Left lung (tissue), 14 donors: ENCODE measurements at places on chromosomes 7 and 10.

DNA sequence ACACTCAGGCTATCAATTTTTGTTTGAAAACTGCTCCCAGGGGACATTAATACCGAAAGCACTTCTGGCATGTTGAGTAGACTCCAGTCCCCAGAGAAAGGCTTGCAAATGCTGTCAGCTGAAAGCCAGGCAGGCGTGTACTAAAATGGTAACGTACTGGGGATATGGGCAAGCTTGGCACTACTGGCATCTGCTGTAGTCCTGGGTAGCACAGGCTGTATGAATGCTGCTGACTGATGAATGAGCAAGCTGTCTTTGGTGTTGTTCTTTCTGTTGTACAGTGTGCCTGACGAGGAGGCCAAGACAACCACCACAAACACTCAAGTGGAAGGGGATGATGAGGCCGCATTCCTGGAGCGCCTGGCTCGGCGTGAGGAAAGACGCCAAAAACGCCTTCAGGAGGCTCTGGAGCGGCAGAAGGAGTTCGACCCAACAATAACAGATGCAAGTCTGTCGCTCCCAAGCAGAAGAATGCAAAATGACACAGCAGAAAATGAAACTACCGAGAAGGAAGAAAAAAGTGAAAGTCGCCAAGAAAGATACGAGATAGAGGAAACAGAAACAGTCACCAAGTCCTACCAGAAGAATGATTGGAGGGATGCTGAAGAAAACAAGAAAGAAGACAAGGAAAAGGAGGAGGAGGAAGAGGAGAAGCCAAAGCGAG lies 53.5 kb upstream of the AGBL3 start:
- DNase-seq, result no peak

- DNase-seq, result no peak
Measured at GRCh38 chr7:27251652-27252590, 9.3 kb downstream of the EVX1 start.

- no peak for DNase-seq
Measured at GRCh38 chr7:85081392-85081791, 105.5 kb downstream of the SEMA3D start.

DNA sequence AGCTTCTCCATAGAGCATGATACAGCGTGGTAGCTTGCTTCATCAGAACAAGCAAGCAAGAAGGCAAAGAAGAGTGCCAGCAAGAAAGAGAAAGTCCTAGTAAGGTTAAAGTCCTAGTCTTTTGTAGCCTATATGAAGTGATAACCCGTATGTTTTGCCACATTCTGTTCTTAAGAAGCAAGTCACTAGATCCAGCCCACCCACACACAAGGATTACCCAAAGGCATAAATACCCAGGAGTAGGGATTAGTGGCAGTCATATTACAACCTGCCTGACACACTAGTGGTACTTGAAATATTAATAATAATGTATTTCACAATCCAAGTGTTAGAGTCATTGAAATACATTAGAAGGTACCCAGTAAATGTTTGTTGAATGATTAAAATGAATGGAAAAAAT lies 285.5 kb downstream of the HPSE2 start:
- no peak for DNase-seq

GRCh38 chr10:34413756-34414587 lies 401.1 kb downstream of the PARD3 start:
- no peak for DNase-seq

DNA sequence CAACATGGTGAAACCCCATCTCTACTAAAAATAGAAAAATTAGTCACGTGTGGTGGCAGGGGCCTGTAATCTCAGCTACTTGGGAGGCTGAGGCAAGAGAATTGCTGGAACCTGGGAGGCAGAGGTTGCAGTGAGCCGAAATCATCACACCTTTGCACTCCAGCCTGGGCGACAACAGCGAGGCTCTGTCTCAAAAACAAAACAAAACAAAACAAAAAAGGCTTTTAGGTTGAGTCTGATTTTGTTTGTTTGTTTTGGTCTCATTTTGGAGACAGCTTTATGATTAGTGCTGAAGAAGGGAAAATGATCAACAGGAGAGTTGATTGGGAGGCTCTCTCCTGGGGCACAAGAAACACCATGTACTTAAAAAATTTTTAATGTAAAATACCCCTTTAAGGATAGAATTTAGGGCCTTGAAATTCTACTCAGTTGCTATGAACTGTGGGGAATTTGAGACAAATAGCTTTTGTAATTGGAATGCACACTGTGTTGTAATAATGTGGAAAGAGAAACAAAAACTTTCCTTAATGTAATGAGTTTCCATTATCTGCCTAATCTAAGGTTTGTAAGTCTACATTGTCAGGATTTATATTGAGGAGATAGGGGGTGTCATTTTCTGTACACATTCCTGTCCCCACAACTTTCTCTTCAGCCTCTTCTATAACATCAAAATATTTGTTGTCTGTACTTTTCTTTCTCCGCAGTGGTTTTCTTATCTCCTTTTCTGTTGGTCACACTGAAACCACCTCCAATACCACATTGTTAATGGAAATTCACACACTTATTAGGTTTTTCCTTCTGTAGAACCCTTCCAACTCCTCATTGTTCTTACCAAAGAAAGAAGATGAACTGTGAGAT lies 41.3 kb downstream of the ARID5B start:
- DNase-seq, result no peak

DNA sequence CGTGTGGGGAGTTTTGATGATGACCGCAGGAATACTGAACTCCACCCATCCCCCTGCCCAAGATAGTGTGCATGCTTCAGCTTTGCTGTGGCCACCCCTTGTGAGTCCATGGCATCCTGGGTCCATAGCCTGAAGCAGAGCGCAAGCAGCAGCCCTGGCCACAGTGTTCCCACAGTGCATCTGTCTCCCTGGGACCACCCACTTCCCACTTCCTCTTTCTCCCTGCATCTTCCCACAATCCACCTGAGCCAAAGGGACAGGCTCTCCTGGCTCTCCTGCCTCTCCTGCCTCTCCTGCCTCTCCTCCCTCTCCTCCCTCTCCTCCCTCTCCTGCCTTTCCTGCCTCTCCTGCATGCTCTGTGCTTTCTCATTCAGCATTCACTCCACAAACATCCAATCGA lies 150.7 kb downstream of the PAXIP1 start:
- no peak for DNase-seq

DNA sequence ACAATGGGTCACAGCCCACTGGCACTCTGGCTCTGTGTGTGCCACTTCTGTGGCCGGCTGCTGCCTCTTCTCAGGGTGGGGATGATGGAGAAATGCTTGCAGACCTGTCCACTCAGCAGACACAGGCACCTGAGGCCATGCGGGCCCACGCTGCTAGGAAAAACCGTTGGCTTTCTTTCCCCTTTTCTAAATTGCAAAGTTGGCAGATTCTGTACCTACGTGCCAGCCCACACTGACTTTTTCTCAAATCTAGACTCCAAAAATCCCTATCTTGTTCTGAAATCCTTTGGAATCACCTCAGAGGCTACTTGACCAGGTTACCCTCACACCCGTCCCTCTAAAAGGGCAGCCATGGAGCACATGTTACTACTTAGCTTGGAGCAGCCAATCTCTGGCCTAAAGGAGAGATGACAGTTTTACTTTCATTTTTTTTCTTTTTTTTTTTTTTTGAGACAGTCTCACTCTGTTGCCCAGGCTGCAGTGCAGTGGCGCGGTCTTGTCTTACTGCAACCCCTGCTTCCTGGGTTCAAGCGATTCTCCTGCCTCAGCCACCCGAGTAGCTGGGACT lies 99.4 kb downstream of the RNF216 start:
- no peak for DNase-seq

- DNase-seq, result no peak
Measured at GRCh38 chr10:54905578-54906192, 104.7 kb upstream of the PCDH15 start.

DNA sequence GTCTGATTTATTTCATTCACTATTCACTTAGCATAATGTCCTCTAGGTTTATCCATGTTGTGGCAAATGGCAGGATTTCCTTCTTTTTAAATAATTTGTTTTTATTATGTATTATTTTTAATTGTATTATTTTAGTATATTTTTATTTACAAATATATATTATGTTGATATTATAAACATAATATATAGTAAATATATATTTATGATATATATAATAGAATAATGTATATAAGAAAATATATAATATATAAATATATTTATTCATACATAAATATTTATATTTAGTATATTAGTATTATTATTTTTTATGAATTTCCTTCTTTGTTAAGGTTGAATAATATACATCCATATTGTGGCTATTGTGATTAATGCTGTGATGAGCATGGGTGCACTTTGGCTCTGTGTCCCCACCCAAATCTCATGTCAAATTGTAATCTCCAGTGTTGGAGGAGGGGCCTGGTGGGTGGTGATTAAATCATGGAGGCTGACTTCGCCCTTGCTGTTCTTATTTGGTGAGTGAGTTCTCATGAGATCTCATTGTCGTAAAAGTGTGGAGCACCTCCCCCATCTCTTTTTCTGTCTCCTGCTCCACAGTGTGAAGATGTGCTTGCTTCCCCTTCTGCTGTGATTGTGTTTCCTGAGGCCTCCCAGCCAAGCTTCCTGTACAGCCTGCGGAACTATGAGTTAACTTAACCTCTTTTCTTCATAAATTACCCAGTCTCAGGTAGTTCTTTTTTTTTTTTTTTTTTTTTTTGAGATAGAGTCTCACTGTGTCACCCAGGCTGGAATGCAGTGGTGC lies 52.3 kb upstream of the CYP2C18 start:
- no peak for DNase-seq

GRCh38 chr10:85847085-85847484 lies 519.5 kb downstream of the GRID1 start:
- DNase-seq, result no peak

- peak; percentile 45 for DNase-seq
Measured at GRCh38 chr10:18224626-18225445, 84.6 kb downstream of the CACNB2 start.

- DNase-seq, result no peak
Measured at GRCh38 chr10:118101501-118101900, 54.8 kb upstream of the RAB11FIP2 start.

DNA sequence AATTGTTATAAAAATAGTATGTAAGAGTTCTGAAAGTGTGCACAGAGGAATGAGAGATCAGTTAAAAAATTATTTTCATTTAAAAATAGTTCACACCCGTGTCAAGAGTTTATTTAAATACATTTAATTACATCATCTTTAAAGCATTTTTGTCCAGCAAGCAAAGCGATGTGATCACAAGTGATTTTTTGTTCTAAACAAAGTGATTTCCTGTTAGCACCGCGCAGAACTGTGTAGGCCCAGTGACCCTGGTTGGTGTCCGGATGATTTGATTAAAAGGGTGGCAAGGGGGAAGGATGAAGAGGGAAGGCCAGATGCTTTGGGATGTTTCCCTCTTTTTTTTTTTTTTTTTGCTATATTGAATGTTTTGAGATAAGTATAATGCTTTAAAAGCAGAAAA lies 227.8 kb upstream of the PITRM1 start:
- DNase-seq, result no peak
